ENCODE measurements at places on chromosomes 1 and 21. TPM values are rescaled to one million over a fixed set of nuclear protein-coding genes. Genes with fewer than 3 reads are reported as not detected.

- no peak for DNase-seq
Measured at GRCh38 chr1:94875794-94876193, 51.1 kb downstream of the CNN3 start.

- no peak for DNase-seq
Measured at GRCh38 chr1:238242181-238242580, 351.5 kb upstream of the ZP4 start.

- no peak for DNase-seq
Measured at GRCh38 chr1:185528084-185528676, 206.0 kb upstream of the HMCN1 start.

- no peak for DNase-seq
Measured at GRCh38 chr1:227736814-227737432, 1.7 kb downstream of the SNAP47 start.

Gene ASAP3
- polyA plus RNA-seq: 51.9 TPM
